Urinary bladder (tissue), 4 donors: ENCODE measurements at places on chromosomes 7 and 10. TPM values are rescaled to one million over a fixed set of nuclear protein-coding genes. Genes with fewer than 3 reads are reported as not detected.

The NODAL gene
- total RNA-seq, result not detected

- DNase-seq, result no peak
Observed at GRCh38 chr10:119483839-119484238, 58.7 kb downstream of the RGS10 start.

DNA sequence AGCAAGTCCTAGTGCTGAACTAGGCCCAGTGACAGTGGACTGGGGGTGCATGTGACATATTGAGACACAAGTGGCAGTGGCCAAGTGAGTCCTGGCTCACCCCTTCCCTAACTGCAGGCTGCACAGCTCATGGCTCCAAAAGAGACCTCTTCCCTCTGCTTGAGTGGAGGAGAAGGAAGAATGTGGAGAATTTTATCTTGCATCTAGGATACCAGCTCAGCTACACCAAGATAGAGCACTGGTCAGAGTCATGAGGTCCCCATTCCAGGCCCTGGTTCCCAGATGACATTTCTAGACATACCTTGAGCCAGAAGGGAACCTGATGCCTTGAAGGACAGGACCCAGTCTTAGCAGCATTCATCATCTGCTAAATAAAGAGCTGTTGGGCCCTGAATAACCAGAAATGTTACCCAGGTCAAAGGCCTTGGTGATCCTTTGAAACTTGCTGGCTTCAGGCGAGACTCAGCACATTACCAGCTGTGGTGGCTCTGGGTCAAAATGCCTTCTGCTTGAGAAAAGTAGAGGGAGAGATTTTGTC lies 114.5 kb downstream of the CDC14C start:
- DNase-seq, result no peak

The ERVW-1 gene
- total RNA-seq, result not detected

GRCh38 chr10:5809527-5810154 lies 3.6 kb downstream of the GDI2 start:
- no peak for DNase-seq
